CD4-positive, alpha-beta T cell treated with Interleukin-15 for 4 hours (primary cell): ENCODE measurements at places on chromosomes 1 and 21.

DNA sequence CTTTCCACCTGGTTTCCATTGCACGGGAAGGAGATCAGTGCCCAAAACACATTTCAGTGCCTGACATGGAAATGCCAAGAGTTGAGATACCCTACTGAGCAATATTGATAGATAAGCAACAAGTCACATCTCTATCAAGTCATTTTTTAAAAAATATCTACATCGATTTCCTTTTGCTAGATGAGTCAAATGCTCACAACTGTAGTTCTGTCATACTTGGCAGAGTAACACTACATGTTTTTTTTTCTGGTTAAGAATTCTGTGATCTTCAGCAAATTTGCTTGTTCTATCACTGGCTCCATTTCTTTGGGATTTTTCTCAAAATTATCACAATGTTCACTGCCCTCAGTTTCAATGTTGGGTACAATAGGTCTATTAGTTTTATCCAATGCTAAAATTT is 145.4 kb downstream of the ZC3H11B start:
- DNase-seq, result no peak

GRCh38 chr1:31617916-31618746 is 642 bp downstream of the HCRTR1 start:
- DNase-seq, result peak; percentile 17

GRCh38 chr1:202056644-202057334 is 46.4 kb downstream of the ELF3 start:
- no peak for DNase-seq

DNA sequence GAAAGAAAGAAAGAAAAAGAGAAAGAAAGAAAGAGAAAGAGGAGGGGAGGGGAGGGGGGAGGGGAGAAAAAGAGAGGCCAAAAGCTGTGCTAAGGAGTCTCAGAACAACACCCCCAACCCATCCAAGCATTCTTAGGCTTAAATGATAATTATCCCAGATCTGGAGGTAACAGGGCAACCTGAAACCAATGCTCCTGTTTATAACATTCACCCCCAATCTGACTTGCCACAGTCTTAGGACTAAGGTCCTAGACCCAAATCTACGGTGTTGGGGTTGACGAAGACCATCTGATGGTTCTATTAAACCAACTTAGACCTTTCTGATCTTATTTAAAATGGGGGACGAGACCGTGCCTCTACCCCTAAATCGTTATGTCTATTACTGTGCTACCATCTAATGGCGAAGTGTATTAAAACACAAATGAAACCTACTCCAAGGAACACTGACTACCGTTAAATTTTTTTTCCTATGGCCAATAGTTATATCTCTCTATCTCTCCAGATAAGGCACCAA is 119.3 kb upstream of the CDC42BPA start:
- no peak for DNase-seq

DNA sequence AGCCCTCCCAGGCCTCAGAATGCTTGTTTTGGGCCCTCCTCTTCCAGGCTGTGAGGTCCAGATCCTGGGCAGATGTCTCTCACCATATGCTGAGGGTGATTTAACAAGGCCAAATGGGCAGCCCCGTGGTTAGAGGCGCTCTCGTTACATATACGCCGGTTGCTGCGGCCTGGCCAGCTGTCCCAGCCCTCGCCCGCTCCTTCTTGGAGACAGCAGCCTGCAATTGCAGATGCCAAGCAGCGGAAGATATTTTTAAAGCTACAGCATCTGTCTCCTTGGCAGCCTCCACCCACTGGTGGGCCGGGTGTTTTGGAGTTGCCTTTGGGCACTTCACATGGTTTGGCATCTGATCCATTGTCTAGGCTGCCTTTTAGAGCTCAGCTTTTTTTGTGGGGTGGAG is 178.8 kb upstream of the NFIA start:
- no peak for DNase-seq

GRCh38 chr1:184945029-184945428 is 29.3 kb downstream of the NIBAN1 start:
- no peak for DNase-seq

GRCh38 chr1:153697191-153698019 is 18.9 kb downstream of the NPR1 start:
- no peak for DNase-seq

DNA sequence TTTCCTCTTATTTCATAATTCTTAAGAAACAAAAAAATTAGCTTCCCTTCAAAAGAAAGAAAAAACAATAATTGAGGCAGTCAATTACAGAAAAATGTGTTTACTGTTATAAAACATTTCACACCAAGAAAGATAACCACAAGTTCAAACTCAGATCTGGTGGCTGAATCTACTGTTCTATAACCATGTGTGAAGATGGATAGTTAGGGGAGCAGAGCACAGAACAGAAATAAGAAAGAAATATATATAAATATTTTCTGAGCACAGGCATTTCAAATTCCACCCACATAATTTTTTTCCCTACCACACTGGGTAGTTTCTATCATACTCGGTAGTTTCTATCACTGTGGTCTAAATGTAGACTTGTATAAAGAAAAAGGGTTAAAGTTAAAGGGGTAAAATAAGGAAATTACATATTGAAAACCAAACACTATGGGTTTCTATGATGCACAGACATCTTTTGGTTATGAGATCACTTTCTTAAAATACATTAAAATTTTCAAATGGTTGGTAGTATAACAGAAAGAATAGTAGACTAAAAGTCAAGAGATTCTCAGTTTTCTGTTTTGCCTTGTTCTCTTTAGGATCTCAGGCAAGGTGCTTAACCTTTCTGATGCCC is 10.8 kb downstream of the LYST start:
- no peak for DNase-seq

- peak; percentile 92 for DNase-seq
Measured at GRCh38 chr1:150979092-150980056, 2.7 kb upstream of the ANXA9 start.

DNA sequence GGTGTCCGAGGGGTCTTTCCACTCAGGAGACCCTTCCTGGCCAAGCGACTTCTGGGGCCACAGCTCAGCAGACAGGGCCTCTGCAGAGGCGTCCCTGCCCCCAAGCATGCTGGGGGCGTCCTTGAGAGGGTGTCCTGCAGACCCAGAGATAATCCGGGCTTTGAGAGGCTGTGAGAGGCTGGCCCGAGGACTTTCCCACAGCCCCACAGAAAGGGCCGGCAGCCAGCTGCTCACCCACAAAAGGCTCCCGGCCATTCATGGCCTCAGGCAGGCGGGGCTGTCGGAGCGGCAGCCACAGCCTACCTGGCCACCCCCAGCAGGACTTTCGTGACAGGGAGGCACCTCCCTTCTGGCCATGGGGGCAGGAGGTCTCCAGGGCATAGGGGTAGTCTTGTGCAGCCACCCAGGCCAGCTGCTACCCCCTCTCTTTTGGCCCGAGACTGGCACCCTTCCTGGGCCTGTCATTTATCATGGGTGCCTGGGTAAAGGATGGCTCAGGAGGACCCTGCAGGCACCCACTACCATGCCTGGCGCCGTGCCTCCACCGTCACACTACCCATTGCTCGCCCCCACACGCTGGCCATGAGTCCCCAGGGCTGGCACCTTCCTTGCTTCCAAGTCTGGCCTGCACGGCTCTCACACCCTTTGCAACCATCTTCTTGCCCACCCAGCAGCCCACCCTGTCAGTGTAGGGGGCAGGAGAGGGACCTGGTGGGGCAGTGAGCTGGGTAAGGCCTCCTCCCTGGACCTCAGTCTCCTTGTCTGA is 11.1 kb upstream of the TNFRSF14 start:
- DNase-seq, result no peak

DNA sequence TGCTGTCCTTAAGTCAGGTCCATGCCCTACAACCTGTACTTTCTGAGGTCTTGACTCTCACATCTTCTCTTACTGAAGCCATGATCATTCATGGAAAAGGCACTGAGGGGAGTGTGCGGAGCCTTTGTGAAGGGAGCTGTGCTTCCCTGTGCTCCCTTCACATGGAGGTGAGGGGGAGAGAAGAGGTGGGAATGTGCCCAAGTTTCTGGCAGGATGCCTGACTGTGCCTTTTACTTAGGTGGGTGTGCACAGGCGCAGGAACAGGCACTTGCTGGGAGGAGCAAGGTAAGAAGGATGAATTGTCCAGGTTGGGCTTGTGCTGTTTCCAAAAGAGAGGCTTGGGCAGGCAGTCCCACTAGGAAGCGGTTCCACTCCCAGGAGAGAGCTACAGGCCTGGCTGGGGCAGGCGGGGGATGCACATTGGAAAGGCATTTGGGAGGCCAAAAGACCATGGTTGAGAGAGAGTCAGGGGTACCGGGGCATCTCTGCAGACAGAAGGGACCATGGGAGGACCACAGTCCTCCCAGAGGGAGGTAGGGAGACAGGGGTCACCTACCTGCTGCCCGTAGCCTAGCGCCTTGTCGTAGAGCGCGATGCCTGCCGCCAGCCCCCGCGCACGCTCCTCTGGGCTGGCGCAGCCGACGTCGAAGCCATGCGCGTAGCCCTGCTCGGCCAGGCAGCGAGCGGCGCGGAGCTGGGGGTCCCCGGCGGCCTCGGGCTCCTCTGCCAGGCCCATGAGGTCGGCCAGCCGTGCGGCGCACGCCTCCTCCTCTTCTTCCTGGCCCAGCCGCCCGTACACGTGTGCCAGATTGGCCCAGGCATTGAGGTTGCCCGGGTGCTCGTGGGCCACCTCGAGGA is 853 bp downstream of the TTC22 start:
- no peak for DNase-seq

DNA sequence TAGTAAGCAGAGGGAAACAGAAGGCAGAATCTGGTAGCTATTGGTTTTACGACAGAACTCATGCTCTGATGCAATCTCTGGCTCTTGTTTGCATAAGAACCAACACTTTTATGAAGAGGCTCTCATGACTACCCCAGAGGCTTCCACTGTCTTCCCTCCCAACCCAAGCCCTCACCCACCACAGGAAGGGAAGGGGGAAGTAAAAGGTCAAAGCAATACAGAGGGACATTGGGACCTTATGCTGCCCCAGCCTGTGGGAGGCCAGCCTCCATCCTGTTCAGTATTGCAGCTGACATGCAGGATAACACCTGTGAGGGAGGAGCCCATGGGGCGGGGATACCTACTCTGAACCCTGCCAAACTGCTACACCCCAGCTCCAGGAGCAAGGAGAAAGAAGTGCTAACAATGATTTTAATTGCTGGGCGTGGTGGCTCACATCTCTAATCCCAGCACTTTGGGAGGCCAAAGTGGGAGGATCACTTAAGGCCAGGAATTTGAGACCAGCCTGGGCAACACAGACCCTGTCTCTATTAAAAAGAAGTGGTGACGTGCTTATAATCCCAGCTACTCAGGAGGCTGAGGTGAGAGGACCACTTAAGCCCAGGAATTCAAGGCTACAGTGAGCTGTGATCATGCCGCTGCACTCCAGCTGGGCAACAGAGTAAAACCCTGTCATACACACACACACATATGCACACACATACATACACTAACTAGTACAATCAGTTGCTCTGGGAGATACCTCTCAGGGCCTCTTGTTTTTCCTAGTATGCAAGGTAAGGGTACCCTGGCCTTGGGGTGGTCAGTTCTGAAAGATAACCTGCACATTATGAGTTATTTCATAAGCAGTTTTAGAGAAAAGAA is 9.5 kb downstream of the MR1 start:
- DNase-seq, result no peak

- DNase-seq, result no peak
Measured at GRCh38 chr1:45767035-45767434, 16.6 kb upstream of the IPP start.

DNA sequence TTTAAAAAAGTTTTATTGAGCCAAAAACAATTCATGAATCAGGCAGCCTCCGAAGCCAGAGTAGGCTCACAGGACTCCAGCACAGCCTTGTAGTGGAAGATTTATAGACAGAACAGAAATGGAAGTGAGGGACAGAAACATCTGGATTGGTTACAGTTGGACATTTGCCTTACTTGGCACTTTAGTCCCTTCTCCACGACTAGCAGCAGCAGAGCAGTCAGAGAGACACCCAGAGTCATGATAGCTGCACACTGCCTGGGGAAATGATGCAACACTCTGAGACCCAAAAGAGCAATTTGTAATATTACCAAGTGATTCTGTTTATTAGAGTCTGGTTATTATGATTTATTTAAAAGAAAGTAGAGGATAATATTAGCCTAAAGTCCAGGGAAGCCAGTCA is 72.2 kb upstream of the KRTAP11-1 start:
- no peak for DNase-seq

- no peak for DNase-seq
Measured at GRCh38 chr1:209609791-209610630, 26.5 kb downstream of the CAMK1G start.

DNA sequence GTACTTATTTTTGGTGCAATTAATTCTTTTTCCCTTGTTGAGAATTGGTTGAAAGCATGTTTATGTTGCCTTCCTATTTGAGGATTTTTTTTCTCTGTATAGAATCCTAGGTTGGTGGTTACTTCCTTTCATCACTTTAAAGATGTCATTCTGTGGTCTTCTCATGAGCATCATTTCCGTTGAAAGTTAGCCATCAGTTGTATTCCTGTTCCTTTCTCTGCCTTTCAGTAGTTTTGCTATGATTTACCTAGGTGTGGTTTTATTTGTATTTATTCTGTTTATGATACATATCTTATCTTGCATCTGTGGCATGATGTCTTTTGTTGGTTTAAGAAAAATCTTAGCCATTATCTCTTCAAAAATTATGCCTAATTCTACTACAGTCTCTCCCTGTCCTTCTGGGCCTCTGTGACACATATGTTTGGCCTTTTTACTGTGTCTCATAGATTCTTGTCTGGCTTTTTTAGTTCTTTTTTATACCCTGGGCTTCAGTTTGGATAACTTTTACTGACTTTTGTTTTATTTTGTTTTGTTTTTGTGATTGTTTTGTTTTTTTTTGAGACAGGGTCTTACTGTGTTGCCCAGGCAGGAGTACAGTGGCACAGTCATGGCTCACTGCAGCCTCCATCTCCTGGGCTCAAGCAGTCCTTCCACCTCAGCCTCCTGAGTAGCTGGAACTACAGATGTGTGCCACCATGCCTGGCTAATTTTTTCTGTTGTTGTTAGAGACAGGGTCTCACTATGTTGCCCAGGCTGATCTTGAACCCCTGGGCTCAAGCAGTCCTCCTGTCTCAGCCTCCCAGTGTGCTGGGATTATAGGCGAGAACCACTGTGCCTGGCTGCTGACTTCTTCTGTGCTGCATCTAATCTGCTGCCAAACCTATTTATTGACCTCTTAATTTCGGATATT is 24.1 kb downstream of the PTGFRN start:
- DNase-seq, result peak; percentile 12
